ENCODE measurements at places on chromosomes 2 and 18. TPM values are rescaled to one million over a fixed set of nuclear protein-coding genes. Genes with fewer than 3 reads are reported as not detected.

The LHCGR gene
- 0.73 TPM for total RNA-seq

The ZNF513 gene
- total RNA-seq = 17.3 TPM

The MAP2 gene
- total RNA-seq = 5.9 TPM

The GREB1L gene
- 0.31 TPM for total RNA-seq

The ADCY3 gene
- 50.5 TPM for total RNA-seq

The LDLRAD4 gene
- total RNA-seq = 1.2 TPM

The CTAGE1 gene
- not detected for total RNA-seq

The UGT1A4 gene
- total RNA-seq = not detected

The SLC9A4 gene
- not detected for total RNA-seq

The KCNIP3 gene
- total RNA-seq = 1.9 TPM

The COL3A1 gene
- not detected for total RNA-seq

The ONECUT2 gene
- total RNA-seq = 1.9 TPM

The GAREM2 gene
- total RNA-seq = 19.9 TPM

The DPY30 gene
- total RNA-seq = 150 TPM

The IL37 gene
- total RNA-seq = not detected

The CPS1 gene
- 16.4 TPM for total RNA-seq

The C2orf81 gene
- 3.8 TPM for total RNA-seq

The ZNF385B gene
- total RNA-seq = 2.9 TPM

The ERICH2 gene
- total RNA-seq = 2.0 TPM

The BCL11A gene
- 59.3 TPM for total RNA-seq

The SATB2 gene
- 5.1 TPM for total RNA-seq

The PID1 gene
- 3.3 TPM for total RNA-seq

The BUB1 gene
- total RNA-seq = 118 TPM

The ABHD1 gene
- 0.50 TPM for total RNA-seq

The LMAN1 gene
- 73.6 TPM for total RNA-seq

The CDH2 gene
- 53.8 TPM for total RNA-seq

The ESPNL gene
- total RNA-seq = 1.3 TPM

The PJVK gene
- total RNA-seq = 2.4 TPM

The HAAO gene
- total RNA-seq = 2.5 TPM

The DNAJC5G gene
- 1.4 TPM for total RNA-seq

The GCG gene
- not detected for total RNA-seq

The RAB17 gene
- 83.8 TPM for total RNA-seq

The FMNL2 gene
- 45.1 TPM for total RNA-seq

The ZSWIM2 gene
- not detected for total RNA-seq

The ALPG gene
- 0.56 TPM for total RNA-seq
